Natural killer cell treated with Interleukin-12 subunit alpha and Interleukin-12 subunit beta and Interleukin-15 and Interleukin-18, amount 100 ng/mL, for 72 hours (primary cell): ENCODE measurements at places on chromosomes 3 and 15. TPM values are rescaled to one million over a fixed set of nuclear protein-coding genes. Genes with fewer than 3 reads are reported as not detected.
A peak's percentile ranks its signal among the peaks of the same experiment; 100 is the strongest.

DNA sequence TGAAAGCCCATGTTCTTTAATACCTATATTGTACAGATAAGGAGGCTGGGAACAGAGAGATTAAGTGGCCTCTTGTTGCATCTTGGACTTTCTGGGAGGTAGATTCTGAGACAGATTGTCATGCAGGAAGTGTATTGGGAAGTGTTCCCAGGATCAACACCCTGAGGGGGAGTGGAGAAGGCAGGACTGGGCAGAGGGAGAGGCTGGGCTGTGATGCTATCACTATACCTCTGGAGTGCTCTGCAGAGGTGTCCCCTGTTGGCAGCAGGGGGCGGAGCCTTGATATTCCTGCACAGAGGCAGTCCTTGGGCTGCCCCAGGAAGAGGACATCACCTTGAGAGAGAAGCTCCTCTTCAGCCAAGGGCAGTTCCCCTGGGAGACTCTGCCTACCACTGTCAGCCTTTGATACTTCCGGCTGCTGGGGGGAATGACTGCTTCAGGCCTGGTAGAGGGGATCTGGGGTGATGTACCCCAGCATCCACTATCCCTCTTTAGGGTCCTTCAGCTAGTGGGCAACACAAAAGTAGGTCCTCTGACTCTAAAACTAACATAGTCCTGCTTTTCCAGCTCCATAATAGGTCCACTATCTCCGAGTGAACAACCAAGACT, 97.4 kb upstream of the RNU6-1 start:
- H3K27me3 ChIP-seq, result peaks cover 7% of the 10 kb centered on the region
- H3K4me1 ChIP-seq, result no peaks in the 10 kb centered on the region
- H3K4me3 ChIP-seq, result no peak overlapping the region

GRCh38 chr3:82044930-82045705, 283.7 kb upstream of the GBE1 start:
- H3K4me3 ChIP-seq, result no peak overlapping the region
- H3K4me1 ChIP-seq, result no peaks in the 10 kb centered on the region
- no peaks in the 10 kb centered on the region for H3K27me3 ChIP-seq
- DNase-seq, result no peak

Gene CDCP1
- total RNA-seq, result 0.36 TPM

Gene RPUSD2
- 14.3 TPM for total RNA-seq

Gene LCTL
- total RNA-seq, result not detected

- H3K36me3 ChIP-seq, result no peaks in the 10 kb centered on the region
- peaks cover 14% of the 10 kb centered on the region for H3K27me3 ChIP-seq
- DNase-seq, result no peak
- no peaks in the 10 kb centered on the region for H3K4me1 ChIP-seq
- H3K27ac ChIP-seq, result no peak overlapping the region
Measured at GRCh38 chr3:120203016-120203415, 82.0 kb downstream of the GPR156 start.

DNA sequence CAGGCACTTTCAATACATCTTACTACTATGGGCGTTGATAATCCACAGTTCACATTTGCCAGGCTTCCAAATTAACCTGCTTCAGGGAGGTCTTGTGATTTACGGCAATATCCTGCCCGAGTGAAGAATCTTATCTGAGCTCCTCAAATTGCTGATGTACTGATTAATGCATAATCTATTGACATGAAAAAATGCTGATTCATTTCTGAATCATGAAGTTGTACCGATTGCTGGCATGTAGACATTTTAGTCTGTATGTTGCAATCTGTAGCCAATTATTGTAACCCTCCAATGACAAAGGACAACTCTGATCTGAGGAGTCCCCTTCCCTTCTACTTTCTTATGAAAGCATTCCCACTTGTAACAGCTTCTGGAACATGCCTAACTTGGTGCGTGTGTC, 97.2 kb downstream of the SEC22A start:
- no peak overlapping the region for H3K4me3 ChIP-seq
- no peaks in the 10 kb centered on the region for H3K36me3 ChIP-seq
- no peaks in the 10 kb centered on the region for H3K4me1 ChIP-seq
- no peaks in the 10 kb centered on the region for H3K27me3 ChIP-seq
- no peak overlapping the region for H3K27ac ChIP-seq

Gene SEMA6D
- not detected for total RNA-seq

DNA sequence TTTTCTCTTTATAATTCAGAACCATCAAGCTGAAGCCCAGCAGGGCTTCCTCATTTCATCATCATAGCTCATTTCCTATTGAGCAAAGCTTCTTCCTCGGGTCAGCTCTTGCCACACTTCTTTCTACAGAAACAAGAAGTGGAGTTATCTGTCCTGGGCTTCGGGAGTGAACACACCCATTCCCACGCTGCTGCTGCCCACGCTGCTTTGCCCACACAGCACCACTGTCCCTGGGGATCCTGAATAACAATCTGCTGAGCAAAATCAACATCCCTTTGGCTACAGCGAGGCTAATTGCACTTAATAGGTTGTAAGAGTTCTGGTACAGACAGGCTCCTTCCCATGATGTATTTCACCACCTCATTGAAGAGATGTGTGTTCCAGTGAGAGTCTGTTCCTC, 23.7 kb downstream of the CEP19 start:
- H3K4me3 ChIP-seq, result peak overlapping the region; percentile 33
- peaks cover 31% of the 10 kb centered on the region for H3K4me1 ChIP-seq
- no peaks in the 10 kb centered on the region for H3K27me3 ChIP-seq
- no peaks in the 10 kb centered on the region for H3K36me3 ChIP-seq
- no peak for DNase-seq

Gene LEKR1
- total RNA-seq, result 1.3 TPM

GRCh38 chr3:52402706-52403270, 42.1 kb downstream of the SEMA3G start:
- no peaks in the 10 kb centered on the region for H3K27me3 ChIP-seq
- DNase-seq, result peak; percentile 6
- no peak overlapping the region for H3K27ac ChIP-seq
- H3K36me3 ChIP-seq, result peaks cover 2% of the 10 kb centered on the region
- peaks cover 9% of the 10 kb centered on the region for H3K4me1 ChIP-seq
- no peak overlapping the region for H3K4me3 ChIP-seq

DNA sequence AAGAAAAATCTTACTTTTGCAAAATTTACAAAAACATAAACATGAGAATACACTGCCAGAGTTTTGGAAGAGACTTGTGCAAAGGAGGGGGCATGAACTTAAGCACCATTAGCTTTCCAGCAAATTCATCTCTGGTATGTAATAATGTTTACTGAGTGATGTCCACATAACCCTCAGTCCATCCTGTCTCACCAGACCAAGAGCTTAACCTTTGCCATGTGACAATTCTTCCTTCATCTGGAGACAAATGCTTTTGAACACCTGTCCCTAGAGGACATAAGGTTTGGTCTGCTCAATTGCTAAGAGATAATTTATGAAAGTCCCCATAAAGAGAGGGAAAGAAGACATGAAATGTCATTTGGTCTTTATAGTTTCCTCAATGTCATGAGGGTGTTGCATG, 412.3 kb downstream of the ERC2 start:
- no peaks in the 10 kb centered on the region for H3K36me3 ChIP-seq
- H3K27me3 ChIP-seq, result no peaks in the 10 kb centered on the region
- no peak overlapping the region for H3K27ac ChIP-seq
- no peaks in the 10 kb centered on the region for H3K4me1 ChIP-seq

DNA sequence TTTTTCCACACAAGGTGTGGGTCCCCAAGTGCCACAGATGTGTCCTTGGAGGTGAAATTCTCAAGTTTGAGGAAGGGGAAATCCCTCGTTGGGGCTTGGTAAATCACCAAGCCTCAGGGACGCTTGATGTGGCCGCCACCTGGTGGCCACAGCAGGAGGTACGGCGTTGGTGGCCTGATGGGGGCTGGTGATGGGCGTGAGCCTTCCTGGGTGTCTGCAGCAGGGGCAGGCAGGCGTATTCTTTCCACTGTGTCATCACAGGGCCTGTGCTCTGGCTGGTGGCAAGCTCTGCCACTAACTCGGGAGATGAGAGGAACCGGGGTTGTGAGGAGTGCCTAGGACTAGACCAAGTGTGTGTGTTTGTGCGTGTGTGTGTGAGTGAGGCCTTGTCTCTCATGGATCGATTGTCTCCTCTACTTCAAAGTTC, 4.2 kb downstream of the ACOX2 start:
- no peaks in the 10 kb centered on the region for H3K27me3 ChIP-seq
- H3K36me3 ChIP-seq, result no peaks in the 10 kb centered on the region
- H3K4me3 ChIP-seq, result no peak overlapping the region
- peak; percentile 83 for DNase-seq
- H3K27ac ChIP-seq, result no peak overlapping the region
- H3K4me1 ChIP-seq, result peaks cover 9% of the 10 kb centered on the region

GRCh38 chr3:11212299-11212608, 58.0 kb downstream of the HRH1 start:
- H3K4me3 ChIP-seq, result no peak overlapping the region
- H3K36me3 ChIP-seq, result no peaks in the 10 kb centered on the region
- H3K27me3 ChIP-seq, result peaks cover 14% of the 10 kb centered on the region

DNA sequence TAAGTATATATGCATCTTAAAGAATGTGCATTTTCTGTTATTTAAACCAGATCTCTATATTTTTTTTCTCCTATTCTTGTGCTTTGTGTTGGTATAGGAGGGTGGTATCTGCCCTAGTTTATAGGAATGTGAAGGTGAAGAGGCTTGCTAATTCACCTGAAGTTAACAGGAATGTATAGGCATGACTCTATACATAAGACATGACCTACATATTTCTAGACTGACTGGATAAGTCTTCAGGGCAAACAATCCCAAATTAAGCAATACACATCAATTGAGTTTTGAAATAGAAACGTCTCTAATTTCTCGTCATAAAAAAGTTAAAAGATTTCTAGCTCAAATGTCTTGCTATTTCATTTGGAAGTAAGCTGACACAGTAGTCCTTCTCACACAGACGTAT, 410.0 kb downstream of the DIPK2A start:
- no peaks in the 10 kb centered on the region for H3K27me3 ChIP-seq
- no peaks in the 10 kb centered on the region for H3K36me3 ChIP-seq
- H3K27ac ChIP-seq, result no peak overlapping the region
- no peak overlapping the region for H3K4me3 ChIP-seq
- H3K4me1 ChIP-seq, result no peaks in the 10 kb centered on the region

DNA sequence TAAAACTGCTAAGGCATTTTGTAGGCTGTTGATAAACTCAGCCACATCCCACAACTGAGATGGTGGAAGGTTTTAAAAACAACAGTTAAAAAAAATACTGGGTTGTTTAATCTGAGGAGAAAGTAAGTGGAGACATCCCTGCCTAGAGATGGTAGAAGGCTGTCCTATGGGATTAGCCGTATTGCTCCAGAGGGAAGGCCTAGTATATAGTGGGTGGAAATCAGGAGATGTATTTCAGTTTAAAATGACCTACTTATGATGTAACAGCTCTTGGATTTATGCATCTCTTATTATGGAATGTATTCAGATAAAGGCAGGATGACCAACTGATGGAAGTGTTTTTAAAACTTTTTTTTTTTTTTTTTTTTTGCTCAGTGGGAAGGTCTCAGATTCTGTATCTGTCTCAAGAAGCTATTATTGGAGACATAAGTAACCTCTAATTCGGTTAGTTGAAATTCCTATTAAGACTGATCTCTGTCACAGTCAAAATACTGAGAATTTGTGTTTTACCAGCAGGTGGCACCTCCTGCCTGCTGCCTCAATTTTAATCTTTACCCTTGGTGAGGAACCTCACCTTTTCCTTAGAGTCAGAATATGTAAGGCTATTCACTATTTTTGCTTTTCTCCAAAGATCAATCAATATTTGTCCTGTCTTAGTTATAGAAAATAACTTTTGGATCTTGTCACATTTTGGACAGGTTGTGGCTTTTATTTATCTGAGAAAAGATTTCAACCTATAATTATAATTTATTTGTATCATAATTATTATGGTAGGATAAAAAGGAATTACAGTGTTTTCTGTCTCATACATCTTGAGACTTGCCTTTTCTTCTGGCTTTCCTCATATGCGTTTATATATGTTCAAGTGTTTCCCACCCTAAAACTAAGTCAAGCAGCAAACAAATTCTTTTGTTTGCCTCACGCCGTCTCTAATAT, 63.0 kb downstream of the VPS8 start:
- H3K27me3 ChIP-seq, result no peaks in the 10 kb centered on the region
- no peak overlapping the region for H3K27ac ChIP-seq
- no peak for DNase-seq
- peaks cover 13% of the 10 kb centered on the region for H3K36me3 ChIP-seq
- H3K4me3 ChIP-seq, result no peak overlapping the region
- H3K4me1 ChIP-seq, result peaks cover 11% of the 10 kb centered on the region

Gene IQCF6
- total RNA-seq, result not detected

Gene WDR93
- total RNA-seq, result not detected

- H3K27me3 ChIP-seq, result no peaks in the 10 kb centered on the region
- no peak overlapping the region for H3K27ac ChIP-seq
- DNase-seq, result no peak
Measured at GRCh38 chr15:81394603-81395002, 20.6 kb upstream of the TMC3 start.

Gene IGDCC3
- total RNA-seq, result not detected

DNA sequence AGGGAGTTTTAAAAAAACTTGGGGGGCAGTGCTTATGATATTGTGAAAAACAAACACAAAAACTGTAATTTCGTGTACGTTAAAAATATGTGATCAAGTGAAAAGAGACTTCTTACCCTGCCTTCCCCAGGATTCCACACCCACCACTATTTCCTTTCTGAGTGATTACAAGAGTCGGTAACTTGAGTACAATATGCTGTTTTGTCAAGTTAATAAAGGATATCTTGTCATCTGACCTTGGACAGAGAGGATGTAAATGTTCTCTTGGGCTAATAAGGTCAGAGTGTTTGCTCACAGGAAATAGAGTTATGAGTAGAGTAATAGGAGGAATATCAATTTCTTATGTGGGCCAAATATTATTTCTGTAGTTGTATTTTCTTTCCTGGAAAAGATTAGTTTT, 68.1 kb downstream of the NOX5 start:
- peaks cover 36% of the 10 kb centered on the region for H3K27me3 ChIP-seq
- H3K27ac ChIP-seq, result no peak overlapping the region
- no peaks in the 10 kb centered on the region for H3K4me1 ChIP-seq

DNA sequence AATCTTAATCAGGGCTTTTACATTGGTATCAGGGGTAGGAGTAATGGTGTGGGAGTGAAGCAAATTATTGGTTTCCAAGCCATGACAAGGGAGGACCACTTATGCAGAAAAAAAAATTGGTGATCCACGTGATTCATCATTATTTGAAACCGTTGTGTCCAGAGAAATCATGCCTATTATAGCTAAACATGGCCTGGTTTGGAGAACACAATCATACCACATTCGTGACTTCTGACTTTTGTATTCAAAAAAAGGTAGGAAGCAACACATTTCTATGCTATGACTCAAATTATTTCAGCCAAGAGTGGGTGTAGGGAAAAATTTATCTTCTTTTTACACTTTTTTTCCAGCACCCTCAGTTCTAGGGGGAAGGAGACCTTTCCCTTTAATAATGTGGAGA, 924.3 kb upstream of the GBE1 start:
- DNase-seq, result no peak
- H3K4me1 ChIP-seq, result no peaks in the 10 kb centered on the region
- H3K4me3 ChIP-seq, result no peak overlapping the region

GRCh38 chr3:149917124-149917667, 53.5 kb downstream of the PFN2 start:
- DNase-seq, result no peak
- no peaks in the 10 kb centered on the region for H3K27me3 ChIP-seq
- H3K27ac ChIP-seq, result no peak overlapping the region
